ENCODE measurements at places on chromosomes 13 and 19.

DNA sequence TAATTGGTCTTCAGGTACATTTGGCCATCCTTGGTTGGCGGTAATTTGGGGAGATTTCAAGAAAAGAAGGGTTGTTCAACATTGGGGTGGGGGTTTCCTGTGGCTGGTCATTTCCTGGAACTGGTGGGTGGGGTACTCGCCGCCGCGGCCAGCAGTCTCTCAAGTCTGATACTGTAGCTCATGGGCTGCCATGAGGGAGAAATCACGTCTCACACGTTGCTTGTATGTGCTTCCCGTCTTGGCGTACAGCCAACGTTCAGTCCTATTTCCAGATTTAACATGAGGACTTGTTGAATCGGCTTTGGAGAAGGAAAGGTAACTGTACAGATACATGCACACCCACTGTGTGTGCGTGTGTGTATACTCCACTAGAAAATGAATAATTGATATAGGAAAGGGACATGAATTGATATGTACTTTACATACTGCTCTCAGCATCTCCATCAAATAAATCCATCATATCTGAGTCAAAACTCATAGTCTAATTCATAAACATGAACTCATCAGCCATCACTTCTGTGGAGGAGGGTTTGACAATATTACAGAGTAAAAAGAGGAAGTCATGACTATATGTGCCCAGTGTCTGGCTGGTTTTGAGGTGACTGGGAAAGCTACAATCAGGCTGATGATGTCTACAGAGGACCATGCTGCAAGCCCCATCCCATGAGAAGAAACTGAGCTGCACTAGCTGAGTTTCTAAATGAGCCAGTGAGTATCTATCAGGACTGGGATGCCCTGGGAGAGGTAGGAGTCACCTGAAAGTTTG, 418.1 kb downstream of the TSHZ3 start:
- no peak for DNase-seq

DNA sequence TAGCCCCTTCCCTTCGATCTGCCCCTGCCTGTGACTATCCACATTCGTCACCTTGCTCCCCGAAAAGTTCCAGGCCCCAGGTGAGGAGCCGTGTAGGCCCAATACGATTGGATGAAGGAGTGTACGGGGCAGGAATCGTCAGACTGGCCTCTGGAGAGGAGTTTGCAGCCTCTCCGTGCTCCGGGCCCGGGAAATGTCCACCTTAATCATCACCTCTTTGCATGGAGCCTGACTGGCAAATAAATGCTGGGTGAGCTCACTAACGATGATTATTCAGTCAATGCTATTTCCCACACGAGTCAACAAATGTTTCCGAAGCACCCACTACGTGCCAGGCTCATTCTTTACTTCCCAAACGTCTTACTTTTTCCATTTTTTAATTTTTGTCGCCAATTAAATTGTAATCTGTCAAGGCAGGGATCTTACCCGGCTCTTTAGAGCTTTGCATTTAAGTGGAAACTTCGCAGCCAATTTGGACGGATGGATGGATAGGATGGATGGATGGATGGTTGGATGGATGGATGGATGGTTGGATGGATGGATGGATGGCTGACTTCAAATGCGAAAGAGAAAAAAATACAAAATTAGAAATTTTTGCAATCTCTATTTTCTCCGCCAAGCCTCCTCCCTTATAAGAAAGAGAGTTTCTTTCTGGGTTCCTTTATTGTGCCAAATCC, 45.8 kb downstream of the TGDS start:
- peak; percentile 22 for DNase-seq

- DNase-seq, result no peak
Measured at GRCh38 chr13:30734439-30734838, 904 bp upstream of the ALOX5AP start.

DNA sequence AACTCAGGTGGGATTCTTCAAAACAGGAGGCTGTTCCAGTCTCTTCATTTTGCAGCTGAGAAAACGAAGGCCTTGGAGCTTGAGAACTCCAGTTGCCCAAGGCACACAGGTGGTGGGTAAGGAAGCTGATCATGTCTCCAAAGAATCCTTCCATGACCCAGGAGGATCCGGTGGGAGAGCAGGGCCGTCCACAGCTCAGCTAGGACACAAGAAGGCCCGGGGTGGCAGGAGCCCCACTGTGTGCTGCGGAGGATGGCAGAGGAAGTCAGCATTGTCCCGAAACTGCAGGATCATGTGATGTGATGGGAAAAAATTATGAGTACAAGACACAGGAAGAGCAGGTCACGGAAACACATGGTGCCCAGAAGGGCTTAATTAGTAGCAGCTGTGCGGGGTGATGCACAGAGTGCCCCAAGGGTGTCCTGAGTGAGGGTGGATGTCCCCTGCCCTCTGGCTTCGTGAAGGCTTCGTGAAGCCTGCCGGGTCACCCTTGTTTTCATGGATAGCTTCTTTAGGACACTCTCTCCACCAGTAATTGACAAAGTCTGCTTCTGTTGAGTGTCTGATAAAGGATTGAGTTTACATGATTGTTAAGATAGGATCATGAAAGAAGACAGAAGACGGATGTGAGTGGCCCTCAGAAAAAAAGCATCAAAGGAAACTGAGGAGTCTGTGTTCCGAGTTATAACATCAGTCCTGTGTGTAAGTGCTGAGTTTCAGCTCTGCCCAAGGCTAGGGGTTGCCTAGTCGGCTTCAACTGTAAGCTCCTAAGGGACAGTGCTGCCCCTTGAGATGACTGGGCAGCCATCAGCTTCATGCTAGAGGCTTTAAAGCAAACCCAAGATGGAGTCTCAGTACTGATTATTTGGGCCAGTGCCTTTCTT, 33.8 kb upstream of the SACS start:
- no peak for DNase-seq

GRCh38 chr13:95264225-95264624, 37.0 kb downstream of the ABCC4 start:
- DNase-seq, result no peak

- no peak for DNase-seq
Measured at GRCh38 chr19:57867868-57868492, 18.3 kb downstream of the ZNF587 start.

GRCh38 chr13:105990256-105990958, 545.1 kb downstream of the EFNB2 start:
- DNase-seq, result no peak

DNA sequence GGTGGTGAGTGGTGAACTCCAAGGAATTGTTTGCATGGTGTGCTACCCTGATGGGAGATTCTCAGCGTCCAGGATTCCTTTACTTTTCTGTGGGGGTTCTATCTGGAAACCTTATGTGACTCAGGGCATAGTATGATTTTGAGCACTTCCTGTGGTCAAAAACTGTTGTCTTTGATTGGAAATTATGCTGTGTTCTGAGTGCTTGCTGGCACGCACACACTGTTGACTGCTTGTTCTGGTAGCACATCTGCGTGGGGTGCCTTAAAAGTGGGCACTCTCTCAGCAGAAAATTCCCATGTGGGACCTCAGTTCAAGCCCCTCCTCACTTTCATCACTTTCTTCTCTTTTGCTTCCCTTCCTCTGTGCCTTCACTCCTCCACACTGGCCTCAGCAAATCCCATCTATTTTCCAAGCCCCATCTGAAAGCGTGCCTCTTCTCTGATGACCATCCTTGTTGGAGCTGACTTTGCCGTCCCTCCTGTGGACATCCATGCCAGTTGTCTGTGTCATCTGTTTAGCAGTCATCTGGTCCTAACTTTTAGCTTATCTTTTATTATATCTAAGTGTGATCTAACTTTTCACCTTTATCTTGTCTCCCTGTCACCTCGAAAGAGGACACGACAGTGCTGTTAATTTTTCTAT, 56.4 kb upstream of the NPAS1 start:
- DNase-seq, result no peak

GRCh38 chr13:45807520-45808099, 43.9 kb downstream of the SIAH3 start:
- DNase-seq, result no peak

DNA sequence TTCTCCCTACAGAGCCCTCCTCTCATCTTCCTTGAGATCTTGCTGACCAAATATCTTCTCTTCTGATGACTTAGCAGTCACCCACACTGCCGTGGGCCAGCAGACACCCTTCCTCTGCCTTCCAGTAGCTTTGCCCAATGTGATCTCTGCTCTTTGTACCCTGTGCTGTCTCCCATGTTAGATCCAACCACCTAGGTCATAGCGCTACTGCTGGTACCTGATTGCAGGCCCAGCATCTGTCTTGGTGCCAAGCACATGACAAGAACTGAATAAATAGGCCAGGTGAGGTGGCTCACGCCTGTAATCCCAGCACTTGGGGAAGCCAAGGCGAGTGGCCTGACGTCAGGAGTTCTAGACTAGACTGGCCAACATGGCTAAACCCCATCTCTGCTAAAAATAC, 149.7 kb downstream of the TM9SF2 start:
- no peak for DNase-seq

- DNase-seq, result no peak
Measured at GRCh38 chr13:112962396-112962795, 6.6 kb upstream of the MCF2L start.

DNA sequence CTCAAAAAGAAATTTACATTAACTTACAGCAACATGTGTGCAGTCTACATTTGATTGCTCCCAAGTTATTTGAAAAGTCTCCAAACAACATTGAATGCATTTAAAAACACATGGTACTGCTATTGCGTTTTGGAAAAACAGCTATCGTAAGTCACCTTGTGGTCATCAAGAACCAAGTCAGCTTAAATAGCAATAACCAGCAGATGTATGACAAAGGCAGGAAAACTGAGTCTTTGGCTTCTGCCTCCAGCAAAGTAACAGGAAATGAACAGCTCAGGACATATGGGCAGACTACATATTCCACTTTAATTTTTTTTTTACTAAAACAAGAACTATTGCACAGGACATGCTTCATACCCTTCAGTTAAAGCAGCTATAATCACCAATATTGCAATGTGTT, 580.6 kb upstream of the SPRY2 start:
- no peak for DNase-seq

GRCh38 chr13:99263126-99263785, 5.1 kb upstream of the GPR18 start:
- DNase-seq, result no peak

DNA sequence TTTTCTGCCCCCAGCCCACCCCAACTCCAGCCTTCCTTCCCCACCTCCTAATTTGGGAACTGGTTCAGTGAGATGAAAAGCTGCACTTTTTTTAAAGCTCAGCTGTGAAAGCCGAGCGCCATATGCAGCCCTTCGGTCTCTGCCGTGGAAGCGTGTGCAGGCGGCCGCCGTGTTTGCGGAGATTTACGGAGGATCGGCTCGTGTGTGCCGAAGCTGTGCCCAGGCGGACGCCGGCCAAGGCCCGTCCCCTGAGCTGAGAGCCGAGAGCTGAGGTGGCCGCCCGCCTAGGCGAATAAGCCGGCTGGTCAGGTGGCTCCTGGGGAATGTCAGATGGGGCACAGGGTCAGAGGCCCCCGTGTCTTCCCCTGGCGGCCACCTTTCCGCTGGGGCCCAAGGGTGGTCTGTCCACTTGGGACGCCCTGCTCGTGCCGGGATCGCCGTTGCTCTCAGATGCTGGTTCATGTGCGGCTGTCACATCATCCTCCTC, 78.7 kb downstream of the ZNF536 start:
- no peak for DNase-seq

GRCh38 chr13:75353781-75354193, 128.2 kb downstream of the TBC1D4 start:
- DNase-seq, result no peak

DNA sequence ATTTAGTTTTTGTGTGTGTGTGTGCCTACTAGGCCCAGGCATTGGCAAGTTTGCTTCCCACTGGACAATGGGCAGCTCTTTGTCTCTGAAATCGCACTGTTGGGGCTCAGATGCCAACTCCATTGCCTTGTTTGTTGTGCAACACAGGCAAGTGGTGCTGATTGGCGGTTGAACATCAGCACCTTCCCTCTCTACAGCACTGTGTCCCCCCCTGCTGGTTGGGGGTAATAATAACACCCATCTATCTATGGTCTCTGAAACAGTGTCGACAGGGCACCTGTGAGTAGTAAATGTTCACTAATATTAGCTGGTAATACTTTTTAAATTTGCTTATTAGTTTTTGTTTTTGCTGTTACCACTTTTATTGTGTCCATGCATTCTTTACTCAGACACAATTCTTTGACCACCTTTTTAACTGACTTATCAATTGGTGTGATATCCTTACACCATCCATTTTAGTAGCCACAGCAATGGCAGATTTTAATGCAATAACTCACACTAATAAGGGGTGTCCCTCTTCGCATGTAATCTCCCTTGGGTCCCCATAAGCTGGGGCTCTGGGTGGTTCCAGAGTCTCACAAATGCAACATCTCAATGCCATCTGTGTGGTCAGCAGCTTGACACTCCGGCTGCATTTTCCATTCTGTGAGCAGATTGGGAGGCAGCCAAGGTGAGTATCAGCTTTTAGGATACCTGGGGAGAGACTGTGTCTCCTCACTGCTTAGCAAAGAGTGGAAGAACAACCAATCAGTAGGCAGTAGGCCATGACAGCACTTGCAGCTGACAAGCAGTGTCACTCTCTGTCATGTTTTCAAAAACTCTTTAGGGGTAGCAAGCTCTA, 47.7 kb upstream of the UQCRFS1 start:
- DNase-seq, result no peak

GRCh38 chr13:86933676-86934075, 737.5 kb upstream of the SLITRK5 start:
- no peak for DNase-seq

DNA sequence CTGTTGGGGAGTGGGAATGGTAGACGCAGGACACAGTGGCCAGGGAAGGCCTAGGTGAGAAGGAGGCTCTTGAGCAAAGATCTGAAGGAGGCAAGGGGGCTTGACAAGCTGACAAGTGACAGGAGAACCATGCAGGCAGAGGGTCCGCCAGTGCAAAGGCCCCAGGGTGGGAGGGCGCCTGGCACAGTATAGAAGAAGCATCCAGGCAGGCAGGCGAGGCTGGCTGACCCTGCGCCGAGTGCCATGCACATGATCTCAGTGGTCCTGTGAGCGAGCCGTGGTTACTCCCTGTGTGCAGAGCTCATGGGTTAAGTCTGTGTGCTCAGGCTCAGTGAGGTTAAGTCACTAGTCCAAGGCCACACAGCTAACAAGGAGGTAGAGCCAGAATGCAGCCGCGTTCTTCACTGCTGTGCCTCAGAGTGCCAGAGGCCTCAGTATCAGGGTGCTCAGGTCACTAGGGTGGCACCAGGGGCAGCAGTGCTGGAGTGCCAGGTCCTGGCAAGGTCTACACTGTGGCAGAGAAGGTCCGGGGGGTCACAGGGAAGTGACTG, 15.2 kb downstream of the CNFN start:
- no peak for DNase-seq

DNA sequence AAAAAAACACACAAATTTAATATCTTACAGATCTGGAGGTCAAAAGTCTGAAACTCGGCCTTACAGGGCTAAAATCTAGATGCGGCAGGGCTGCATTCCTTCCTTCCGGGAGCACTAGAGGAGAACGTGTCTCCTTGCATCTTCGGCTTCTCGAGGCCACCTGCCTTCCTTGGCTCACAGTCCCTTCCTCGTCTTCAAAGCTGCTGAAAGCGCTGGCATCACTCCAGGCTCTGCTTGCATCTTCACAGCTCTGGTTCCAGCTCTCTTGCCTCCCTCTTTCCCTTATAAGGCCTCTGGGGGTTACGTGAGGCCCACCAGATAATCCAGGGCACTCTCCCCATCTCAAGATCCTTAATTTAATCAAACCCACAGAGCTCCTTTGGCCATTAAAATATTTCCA, 10.5 kb downstream of the XRCC1 start:
- DNase-seq, result no peak
